Fibroblast of gingiva (primary cell): ENCODE measurements at places on chromosomes 6 and 20.

- no peak for DNase-seq
Observed at GRCh38 chr6:113631666-113632065, 225.5 kb upstream of the MARCKS start.

DNA sequence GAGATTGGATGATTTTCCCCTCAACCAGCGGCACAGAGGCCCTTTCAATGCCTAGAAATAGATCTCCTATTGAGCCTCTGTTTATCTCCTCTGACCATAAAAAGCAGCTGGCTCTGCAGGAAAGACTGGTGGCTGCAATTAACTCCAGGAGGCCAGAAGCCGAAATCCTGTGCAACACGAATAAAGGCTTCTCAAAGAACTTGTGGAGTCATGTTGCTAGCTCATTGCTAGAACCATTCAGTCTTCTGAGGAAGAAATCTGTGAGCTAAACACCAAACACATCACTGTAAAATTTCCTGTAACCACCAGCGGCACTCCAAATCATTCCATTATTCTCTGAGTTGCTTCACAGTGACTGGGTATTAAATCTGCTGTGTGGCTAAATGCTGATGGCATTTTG lies 49.1 kb upstream of the TPD52L1 start:
- DNase-seq = peak; percentile 74

DNA sequence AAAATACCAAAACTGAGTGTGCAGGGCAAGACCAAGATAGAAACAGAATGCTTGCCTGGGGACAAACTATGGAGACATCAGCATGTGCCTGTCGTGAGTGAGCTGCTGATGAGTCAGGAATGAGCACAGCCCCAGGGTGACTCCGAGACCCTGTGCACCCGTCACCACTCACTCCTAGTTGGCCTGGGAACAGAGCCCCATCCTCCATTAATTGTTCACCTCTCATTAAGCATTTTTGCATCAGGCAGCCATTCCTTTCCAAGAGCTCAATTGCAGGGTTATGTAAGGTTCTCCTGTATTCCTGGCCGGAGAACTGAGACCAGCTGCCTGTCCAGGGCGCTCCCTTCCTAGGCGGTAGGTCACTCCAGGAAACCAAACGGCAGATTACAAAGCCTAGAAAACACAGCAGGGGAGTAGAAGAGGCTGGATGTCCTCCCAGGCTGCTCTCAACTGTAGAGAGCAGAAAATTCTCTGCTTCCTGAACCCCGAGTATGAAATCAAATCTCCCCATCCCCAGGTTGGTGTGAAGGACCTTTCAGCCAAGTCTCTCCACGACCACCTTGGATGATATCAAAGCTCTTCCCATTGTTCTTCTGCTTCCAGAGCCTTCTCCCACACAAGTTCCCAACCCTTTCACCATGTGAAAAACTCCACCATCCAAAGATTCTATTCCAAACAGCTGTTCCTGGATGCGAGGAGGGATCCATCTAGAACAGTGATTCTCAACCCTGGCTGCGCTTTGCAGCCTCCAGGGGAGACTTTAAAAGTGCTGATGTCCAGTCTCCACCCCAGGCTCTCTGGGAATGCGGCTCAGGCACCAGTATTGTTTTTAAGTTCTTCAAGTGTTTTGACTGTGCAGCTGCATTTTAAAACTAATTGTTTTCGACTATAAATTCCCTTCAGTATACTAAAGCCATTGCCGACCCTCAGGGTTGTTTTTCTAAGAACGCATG lies 532.6 kb upstream of the JARID2 start:
- peak; percentile 81 for DNase-seq

- DNase-seq = no peak
Observed at GRCh38 chr20:48302844-48303542, 517.7 kb upstream of the SULF2 start.

DNA sequence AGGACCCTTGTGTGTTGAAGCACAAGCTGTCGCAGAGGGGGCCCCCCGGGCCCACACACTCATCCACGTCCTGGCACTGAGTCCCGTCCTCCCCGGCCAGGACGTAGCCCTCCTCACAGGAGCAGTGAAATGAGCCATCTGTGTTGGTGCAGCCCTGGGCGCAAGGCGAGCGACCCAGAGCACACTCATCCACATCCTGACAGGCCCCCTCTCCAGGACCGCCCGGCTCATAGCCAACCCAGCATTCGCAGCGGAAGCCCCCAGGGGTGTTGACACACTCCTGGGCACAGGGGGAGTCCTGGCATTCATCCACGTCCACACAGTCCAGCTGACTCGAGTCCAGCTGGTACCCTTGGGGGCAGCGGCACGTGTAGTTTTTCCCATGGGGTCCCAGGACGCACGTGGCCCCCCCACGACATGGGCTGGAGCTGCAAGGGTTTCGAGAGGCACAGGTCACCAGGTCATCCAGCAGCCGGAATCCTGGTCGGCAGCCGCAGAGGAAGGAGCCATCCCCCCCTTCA lies 1.2 kb downstream of the CD93 start:
- no peak for DNase-seq
